ENCODE measurements at places on chromosomes 2 and 18. TPM values are rescaled to one million over a fixed set of nuclear protein-coding genes. Genes with fewer than 3 reads are reported as not detected.

The KIAA2012 gene
- not detected for total RNA-seq

DNA sequence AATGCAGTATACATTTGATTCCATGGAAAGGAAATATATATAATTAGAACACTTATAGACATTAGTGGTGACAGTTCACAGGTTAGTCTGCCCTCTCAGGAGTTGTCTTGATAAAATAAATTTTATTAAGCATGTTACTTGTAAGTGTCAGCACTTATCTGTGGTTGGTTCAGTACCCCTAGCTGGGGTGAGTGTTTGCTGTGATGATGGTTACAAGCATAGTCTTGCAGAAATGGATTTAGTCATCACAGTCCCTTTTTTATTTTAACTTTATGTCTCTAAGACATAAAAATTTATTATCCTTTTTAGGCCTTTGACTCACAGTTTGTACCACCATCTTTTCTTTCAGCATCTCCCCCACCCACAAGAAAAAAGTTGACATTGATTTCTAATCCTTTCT lies 52.1 kb downstream of the NCK2 start:
- no peaks in the 10 kb centered on the region for H3K27me3 ChIP-seq
- H3K36me3 ChIP-seq: peaks cover 3% of the 10 kb centered on the region
- no peak overlapping the region for H3K4me3 ChIP-seq
- H3K4me1 ChIP-seq: peaks cover 7% of the 10 kb centered on the region
- H3K27ac ChIP-seq: no peak overlapping the region

DNA sequence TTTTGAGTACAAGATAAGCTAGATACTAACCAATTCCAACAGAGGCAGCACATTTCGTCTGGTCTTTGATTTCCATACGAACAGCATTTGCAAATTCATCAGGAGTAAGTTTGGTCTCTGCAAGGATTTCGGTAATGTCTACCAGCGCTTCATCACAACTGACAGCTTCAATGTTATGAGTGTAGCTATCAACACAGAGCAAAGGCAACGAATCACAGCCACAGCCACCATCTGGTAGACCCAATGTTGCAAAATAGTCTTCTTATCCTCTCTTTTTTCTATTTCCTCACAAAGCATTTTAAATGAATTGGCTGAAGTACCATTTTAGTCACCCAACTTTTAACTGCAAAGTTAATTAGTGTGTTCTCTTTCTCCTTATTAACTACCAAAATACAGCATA lies 68.3 kb downstream of the REV1 start:
- peaks cover 61% of the 10 kb centered on the region for H3K36me3 ChIP-seq
- H3K27me3 ChIP-seq: no peaks in the 10 kb centered on the region
- no peak for DNase-seq
- no peak overlapping the region for H3K27ac ChIP-seq
- no peaks in the 10 kb centered on the region for H3K4me1 ChIP-seq

DNA sequence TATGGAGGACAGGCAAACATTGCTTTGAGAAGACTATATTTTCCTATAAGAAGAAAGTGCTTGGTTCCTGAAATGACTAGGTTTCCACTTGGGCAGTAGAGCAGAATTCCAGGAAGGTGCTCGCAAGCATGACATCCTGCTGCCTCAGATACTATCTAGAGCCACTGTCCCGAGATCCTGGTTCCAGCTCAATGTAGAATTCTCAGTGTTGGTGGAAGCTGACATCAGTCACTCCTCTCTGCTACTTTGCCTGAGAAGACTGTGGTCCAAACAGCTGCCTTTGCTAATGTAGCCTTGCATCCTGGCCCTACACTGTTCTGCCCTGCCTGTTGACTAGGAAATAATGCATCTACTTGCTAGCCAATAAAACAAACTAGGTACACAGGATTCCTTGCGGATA lies 50.0 kb upstream of the ITGA6 start:
- peaks cover 9% of the 10 kb centered on the region for H3K36me3 ChIP-seq
- H3K4me3 ChIP-seq: no peak overlapping the region
- no peaks in the 10 kb centered on the region for H3K27me3 ChIP-seq
- H3K27ac ChIP-seq: no peak overlapping the region
- no peak for DNase-seq
- H3K4me1 ChIP-seq: peaks cover 17% of the 10 kb centered on the region

- no peak overlapping the region for H3K27ac ChIP-seq
- H3K36me3 ChIP-seq: no peaks in the 10 kb centered on the region
- no peaks in the 10 kb centered on the region for H3K4me1 ChIP-seq
- no peak overlapping the region for H3K4me3 ChIP-seq
Measured at GRCh38 chr2:144304202-144304601, 215.7 kb downstream of the ZEB2 start.
